Activated T-helper 17 cell treated with anti-CD3 and anti-CD28 coated beads, Interleukin-2, amount 50 U/mL, for 72 hours (primary cell): ENCODE measurements at places on chromosomes 11 and 22. TPM values are rescaled to one million over a fixed set of nuclear protein-coding genes. Genes with fewer than 3 reads are reported as not detected.

- no peak for ATAC-seq
- no peaks in the 10 kb centered on the region for H3K4me1 ChIP-seq
- H3K27ac ChIP-seq = no peak overlapping the region
- H3K36me3 ChIP-seq = no peaks in the 10 kb centered on the region
- no peak overlapping the region for H3K4me3 ChIP-seq
These were observed 433.3 kb downstream of the BUD13 start for GRCh38 chr11:116339306-116340098.

- ATAC-seq = no peak
- H3K4me1 ChIP-seq = no peaks in the 10 kb centered on the region
- H3K4me3 ChIP-seq = no peak overlapping the region
- no peak overlapping the region for H3K27ac ChIP-seq
These were observed 66.3 kb downstream of the NCAPD3 start for GRCh38 chr11:134157451-134157850.

SAA1 gene
- not detected for total RNA-seq

FGF4 gene
- not detected for total RNA-seq

MEI1 gene
- 40.1 TPM for total RNA-seq

GRCh38 chr22:37633625-37634416 is 5.6 kb upstream of the SH3BP1 start:
- peak overlapping the region; percentile 87 for H3K4me3 ChIP-seq
- H3K27ac ChIP-seq = peak overlapping the region; percentile 95
- peak; percentile 80 for ATAC-seq
- no peaks in the 10 kb centered on the region for H3K27me3 ChIP-seq
- H3K4me1 ChIP-seq = peaks cover 33% of the 10 kb centered on the region

- H3K4me1 ChIP-seq = peaks cover 21% of the 10 kb centered on the region
- peak overlapping the region; percentile 16 for H3K4me3 ChIP-seq
These were observed 4.2 kb upstream of the RAC2 start for GRCh38 chr22:37248251-37248650.

ARHGAP8 gene
- not detected for total RNA-seq

OPCML gene
- total RNA-seq = not detected

DNA sequence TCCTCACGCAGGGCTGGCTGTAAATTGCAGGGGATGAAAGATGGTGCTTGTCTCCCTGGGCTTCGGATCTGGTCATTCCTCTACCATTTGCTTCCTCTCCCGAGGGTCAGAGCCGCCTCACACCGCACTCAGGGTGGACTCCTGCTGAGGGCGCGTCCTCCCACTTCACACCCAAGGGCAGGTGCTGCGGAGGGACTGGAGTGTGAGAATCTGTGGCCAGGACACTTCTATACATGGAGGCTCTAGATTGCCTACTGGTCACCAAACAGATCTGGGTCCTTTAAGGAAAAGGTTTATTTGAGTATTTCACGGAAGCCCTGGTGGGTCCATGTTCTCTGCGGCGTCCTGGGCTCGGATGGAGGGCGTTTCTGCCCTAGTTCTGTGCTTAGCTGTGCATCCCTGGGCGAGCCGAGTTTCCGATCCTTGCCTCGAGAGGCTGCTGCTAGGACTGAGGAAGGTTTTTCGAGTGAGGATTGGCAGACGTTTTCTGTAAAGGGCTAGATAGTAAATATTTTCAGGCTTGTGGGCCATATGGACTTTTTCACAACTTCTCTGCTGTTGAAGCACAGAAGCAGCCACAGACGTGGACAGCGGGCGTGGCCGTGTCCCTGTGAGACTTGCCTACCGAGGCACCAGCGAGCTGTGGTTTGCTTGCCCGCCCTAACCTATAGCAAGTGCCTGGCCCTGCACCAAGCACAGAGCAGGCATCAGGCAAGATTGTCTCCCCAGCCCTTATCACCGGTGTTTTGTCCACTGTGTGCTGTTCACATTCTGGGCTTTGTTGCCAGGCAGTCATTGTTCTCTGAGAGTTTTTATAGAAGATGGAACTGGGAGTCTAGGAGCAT is 279.0 kb downstream of the TBC1D22A start:
- H3K36me3 ChIP-seq = peaks cover 60% of the 10 kb centered on the region
- ATAC-seq = no peak
- H3K27ac ChIP-seq = peak overlapping the region; percentile 30

UCP3 gene
- total RNA-seq = 4.3 TPM

FXYD6 gene
- total RNA-seq = not detected

DNA sequence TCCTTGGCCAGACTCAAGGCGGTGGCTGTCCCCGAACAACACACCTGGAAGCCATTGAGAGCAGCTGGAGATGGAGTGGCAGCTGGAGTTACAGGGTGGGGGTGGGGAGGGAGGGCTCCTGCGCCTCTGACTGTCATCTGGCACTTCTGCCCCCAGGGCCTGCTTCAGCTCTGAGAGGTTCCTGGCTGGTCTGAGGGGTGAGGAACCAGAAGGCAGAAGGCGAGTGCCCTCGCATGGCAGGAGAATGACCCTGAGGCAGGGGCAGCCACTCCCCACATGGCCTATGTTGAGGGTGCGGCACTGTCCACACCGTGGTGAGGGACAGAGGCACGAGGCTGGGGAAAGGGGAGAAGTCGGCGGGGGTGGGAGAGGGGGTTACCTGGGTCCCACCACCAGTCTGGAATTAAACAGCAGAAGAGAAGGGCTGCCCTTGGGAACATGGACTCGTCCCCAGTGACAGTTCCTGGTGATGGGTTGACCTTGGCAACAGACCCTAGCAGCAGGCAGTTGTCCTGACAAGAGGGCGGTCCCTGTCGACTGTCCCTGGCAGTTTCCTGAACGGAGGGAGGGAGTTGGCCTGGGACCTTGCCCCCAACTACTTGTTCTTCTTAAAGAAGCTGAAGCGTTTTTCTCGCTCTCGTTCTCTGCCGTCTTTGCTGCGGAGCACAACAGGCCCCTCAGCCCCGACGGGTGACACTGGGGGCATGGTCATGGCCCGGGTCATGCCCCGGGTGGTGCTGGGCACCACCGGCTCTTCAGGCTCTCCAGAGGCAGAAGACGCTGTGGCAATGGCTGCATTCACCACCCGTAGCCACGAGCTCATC is 7.8 kb upstream of the RBM4B start:
- ATAC-seq = no peak
- no peak overlapping the region for H3K27ac ChIP-seq
- H3K27me3 ChIP-seq = no peaks in the 10 kb centered on the region
- H3K4me3 ChIP-seq = no peak overlapping the region
- no peaks in the 10 kb centered on the region for H3K36me3 ChIP-seq
- no peaks in the 10 kb centered on the region for H3K4me1 ChIP-seq

DNA sequence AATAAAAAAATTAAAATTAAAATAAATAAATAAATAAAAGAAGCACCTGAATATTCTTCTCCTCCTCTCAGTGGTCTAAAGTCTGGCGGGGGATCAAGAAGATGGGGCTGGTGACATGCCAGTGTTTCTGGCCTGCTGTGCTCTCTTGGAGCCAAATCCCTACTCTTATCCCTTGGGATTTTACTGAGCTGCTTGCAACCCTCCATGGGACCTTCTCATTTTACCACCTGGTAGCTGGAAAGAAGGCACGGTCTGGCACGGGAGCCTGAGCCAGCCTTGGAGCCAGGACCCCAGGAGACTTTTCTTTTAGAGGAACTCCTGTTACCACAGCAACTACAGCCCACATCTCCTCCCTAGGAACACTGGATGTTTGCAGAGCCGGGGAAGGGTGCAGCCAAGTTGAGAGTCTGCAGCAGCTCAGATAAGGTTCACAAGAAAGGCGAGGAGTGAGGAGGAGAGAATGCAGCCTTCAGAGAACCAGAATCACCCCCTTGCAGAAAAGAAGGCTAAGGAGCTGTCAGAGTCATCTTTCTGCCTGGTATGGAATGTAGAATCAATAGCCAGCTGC is 21.4 kb downstream of the CD6 start:
- ATAC-seq = no peak
- peak overlapping the region; percentile 89 for H3K27ac ChIP-seq
- H3K4me3 ChIP-seq = peak overlapping the region; percentile 93
- peaks cover 51% of the 10 kb centered on the region for H3K4me1 ChIP-seq

SELENOM gene
- 20.4 TPM for total RNA-seq

DNA sequence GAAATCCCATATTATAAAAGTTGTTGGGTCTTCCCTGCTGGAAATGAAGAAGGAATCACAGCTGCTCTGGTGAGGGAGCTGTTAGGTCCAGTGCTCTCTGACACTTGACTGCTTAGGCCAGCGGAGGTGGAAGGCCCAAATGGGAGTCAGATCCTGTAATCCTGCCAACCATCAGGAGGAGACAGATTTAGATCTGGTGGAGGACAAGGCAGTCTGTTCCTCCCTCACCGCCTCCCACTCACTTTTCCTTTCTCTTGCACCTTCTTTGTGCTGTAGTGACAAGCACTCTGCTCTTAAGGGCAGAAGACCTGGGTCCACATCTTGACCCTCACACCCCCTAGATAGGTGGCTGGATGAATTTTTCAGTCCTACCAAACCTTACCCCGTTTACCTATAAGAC is 59.7 kb upstream of the CHST1 start:
- no peak overlapping the region for H3K4me3 ChIP-seq
- no peaks in the 10 kb centered on the region for H3K4me1 ChIP-seq
- peak overlapping the region; percentile 3 for H3K27ac ChIP-seq
- ATAC-seq = no peak
- H3K27me3 ChIP-seq = peaks cover 13% of the 10 kb centered on the region

GRCh38 chr11:61607920-61608599 is 27.2 kb upstream of the SYT7 start:
- H3K4me3 ChIP-seq = no peak overlapping the region
- no peak for ATAC-seq
- no peaks in the 10 kb centered on the region for H3K4me1 ChIP-seq

- no peak overlapping the region for H3K27ac ChIP-seq
- no peak overlapping the region for H3K4me3 ChIP-seq
These were observed 11.2 kb downstream of the TSPAN4 start for GRCh38 chr11:853682-854448.

GPHA2 gene
- 0.43 TPM for total RNA-seq

DNA sequence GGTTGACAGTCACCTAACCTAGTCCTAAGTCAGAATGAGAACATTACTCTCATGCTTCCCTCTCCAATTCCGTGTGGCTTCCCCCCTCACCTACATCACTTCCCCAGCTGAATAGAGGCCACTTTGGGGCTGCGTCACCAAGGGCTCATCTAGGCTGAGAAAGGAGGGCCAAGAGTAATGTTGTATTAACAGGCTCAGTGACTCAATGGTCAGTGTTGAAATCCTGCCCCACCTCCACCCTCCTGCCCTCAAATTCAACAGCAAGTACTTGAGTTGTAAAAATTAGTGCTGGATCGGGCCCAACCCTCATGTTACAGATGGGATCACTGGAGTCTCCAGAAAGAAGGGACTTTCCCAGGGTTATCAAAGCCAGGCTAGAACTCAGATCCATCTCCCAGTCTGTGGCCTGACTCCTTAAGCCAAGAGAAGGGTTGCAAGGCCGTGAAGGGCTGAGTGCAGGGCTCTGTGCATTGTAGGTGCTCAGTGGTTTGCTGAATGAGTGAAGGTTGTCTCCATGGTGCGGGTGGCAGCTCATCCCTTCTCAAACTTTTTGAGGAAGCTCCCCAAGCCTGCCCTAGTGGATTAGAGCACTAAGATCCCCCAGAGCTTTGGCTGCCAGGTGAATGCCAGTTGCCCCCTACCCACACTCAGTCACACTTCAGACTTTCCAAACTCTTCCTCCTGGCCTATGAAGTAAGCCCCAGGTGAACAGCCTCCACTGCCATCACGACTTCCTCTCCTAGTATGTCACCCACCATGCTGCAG is 3.2 kb downstream of the DGAT2 start:
- H3K4me1 ChIP-seq = peaks cover 16% of the 10 kb centered on the region
- H3K4me3 ChIP-seq = no peak overlapping the region
- H3K27ac ChIP-seq = no peak overlapping the region
- peaks cover 3% of the 10 kb centered on the region for H3K27me3 ChIP-seq
- no peak for ATAC-seq
